ENCODE measurements at places on chromosomes 13 and 19. TPM values are rescaled to one million over a fixed set of nuclear protein-coding genes. Genes with fewer than 3 reads are reported as not detected.

GRCh38 chr19:8135946-8136618, 13.3 kb downstream of the FBN3 start:
- no peak for DNase-seq

GRCh38 chr19:10259162-10259905, 7.3 kb downstream of the MRPL4 start:
- peak; percentile 95 for DNase-seq

GRCh38 chr13:113742000-113742441, 17.0 kb upstream of the TMEM255B start:
- DNase-seq, result no peak

Gene URAD
- total RNA-seq, result not detected

Gene METTL21C
- total RNA-seq, result not detected

DNA sequence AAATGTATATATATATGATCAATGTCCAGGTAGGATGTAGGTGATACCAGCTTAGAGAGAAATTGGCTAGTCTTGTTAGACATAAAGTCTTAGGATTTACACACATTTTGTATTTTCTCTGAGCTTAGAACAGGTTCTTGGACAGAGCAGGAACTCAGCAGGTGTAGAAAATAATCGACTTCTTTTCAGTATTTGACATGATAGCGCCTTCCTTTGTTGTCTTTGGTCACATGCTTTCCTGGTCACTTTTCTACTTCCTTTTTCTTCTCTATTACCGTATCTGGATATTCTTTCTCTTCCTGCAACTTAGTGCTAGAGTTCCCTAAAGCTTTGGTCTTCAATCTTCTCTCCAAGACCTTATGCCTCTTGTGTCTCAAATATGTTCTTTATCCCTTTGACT, 107.4 kb downstream of the LRCH1 start:
- DNase-seq, result no peak

DNA sequence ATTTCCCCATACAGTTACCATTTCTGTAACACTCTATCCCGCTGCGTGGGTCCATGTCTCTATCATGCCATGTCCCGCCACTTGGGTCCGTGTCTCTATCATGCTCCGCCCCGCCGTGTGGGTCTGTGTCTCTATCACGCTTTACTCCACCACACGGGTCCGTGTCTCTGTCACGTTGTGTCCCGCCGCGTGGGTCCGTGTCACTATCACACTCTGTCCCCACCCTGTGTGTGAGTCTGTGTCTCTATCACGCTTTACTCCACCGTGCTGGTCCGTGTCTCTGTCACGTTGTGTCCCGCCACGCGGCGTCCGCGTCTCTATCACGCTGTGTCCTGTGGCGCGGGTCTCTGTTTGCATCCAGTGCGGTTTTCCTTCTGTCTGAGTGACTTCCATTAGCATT, 11.6 kb downstream of the ADPRHL1 start:
- no peak for DNase-seq

DNA sequence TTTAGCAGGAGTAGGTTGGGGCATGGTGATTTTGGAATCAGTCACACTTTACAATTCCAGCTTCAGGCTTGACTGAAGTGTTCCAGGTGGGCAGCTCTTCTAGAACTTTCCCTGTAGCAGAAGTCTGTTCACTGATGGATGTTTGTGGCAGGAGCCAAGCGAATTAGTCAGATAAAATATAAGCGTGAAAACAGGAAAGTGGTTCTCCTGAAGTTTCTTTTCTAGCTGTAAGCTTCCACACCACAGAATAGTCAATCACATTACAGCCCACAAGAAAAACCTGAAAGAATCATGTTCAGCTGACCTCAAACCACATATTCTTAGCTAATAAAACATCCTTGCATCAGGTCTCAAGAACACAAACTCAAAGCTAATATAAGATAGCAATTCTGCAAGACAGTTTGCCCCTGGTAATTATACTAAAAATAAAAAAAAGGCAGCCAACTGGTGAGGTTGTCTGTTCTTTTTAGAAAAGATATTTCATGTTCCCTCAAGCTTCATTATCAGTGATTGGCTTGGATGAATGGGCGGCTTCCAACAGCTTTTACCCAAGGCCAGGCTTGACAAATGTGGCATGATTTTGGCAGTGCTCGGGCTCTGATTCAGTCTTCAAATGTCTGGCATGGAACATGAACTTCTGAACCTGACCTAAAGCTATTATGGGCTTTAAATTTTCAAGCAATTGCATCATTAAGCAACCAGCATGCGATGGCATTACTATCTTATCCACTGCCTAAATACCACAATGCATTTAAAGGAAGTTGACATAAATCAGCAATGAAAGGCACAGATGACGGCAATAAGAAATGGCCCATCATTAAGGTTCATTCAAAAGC, 136.8 kb downstream of the DCLK1 start:
- no peak for DNase-seq

DNA sequence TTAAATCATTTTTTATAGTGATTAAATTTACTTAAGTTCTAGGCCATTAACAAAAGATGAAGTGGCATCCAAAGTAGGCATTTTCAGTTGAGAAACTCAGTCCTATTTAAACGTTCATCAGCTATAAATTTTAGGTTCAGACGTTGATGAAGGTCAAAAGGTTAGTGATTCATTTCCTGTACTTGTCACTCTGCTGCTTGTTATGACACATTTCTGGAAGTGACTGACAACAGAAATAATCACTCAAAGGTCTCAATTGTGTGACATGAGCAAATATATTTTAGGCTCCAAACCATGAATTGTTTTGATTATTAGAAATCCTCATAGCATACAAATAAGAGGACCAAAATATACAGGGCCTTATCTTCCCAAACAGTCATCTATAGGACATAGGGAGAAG, 10.3 kb upstream of the EDNRB start:
- DNase-seq, result no peak

DNA sequence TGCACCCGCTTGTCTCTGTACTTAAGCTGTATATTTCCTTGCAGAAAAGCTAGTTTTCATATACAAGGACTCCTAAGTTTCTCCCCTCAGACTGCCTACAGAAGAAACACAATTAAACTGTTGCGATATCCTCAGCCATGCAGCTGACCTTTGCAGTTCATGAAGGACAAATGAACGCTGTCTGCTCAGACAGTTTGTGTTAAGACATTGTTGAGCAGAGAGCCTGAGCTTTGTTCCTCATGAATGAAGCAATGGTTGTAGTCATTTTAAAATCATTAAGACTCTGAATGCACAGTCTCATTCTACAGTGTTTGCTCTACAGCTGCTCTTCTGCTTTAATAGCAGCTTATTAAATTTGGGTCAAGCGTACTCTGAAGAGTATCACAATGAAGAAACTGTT, 23.2 kb upstream of the MAB21L1 start:
- no peak for DNase-seq

DNA sequence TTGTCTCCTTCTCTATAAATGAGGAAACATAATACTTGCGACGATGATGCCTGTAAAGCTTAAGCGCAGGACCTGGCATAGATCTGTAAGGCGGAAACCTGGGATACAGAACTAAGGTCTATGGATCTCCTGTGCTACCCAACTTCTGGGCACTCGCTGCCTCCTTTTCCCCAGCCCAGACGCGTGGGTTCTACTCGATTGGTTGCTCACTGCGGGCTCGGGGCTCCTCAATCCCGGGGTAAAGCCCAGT, 615 bp upstream of the PSMC4 start:
- no peak for DNase-seq

Gene ZNF837
- total RNA-seq, result 4.4 TPM

Gene ZNF878
- 1.9 TPM for total RNA-seq

Gene JSRP1
- total RNA-seq, result not detected

DNA sequence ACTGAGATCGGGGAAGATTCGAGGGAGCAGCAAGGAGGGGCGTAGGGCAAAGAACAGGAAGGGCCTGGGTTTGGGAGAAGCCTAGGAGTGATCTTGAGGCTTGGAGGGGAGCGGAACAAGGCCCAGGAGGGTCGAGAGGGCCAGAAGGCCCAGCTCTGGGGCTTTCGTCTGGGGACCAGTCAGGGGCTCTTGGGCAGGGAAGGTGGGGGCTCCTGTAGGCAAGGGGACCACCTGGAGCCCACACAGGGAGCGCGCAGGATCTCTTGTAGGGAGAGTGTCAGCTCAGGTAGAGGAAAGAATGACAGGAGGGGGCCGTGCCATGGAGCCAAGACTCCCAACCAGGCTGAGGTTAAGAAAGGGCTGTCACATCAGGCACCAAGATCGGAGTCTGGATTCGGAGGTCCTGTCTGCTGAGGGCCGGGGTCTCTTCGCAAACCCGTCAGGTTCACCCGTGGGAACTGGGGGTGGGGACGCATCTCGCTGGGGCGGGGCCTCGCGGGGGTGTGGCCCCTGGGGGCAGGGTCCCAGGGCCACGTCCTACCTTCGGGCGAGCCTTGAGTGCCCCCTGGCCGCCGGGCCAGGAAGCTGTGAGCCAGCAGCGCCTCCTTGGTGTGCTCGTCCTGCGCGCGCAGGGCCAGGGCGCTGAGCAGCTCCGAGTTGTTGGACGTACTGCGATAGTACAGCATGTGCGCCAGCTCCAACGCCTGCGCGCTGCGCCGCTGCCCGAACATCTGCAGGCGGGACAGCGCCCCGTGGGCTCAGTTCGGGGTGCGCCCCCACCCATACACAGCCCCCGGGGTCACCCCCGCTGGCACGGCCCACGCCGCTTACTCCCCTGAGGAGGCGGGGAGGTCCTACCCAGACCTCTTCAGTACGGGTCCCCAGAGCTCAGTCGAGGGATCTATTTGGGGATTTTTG, 8.4 kb downstream of the EMP3 start:
- peak; percentile 71 for DNase-seq

GRCh38 chr13:31870511-31870910, 131.2 kb downstream of the RXFP2 start:
- no peak for DNase-seq

Gene COL5A3
- 11.5 TPM for total RNA-seq

- DNase-seq, result no peak
Observed at GRCh38 chr13:35557475-35557874, 81.0 kb upstream of the MAB21L1 start.

Gene ABCA7
- 29.8 TPM for total RNA-seq

Gene CEACAM19
- 3.5 TPM for total RNA-seq

GRCh38 chr13:37029617-37030016, 29.0 kb downstream of the EXOSC8 start:
- no peak for DNase-seq

Gene C19orf18
- total RNA-seq, result 1.5 TPM

- DNase-seq, result peak; percentile 89
Observed at GRCh38 chr19:12847159-12848139, 9.1 kb downstream of the MAST1 start.

GRCh38 chr19:11401808-11402543, 17.1 kb downstream of the RGL3 start:
- no peak for DNase-seq

DNA sequence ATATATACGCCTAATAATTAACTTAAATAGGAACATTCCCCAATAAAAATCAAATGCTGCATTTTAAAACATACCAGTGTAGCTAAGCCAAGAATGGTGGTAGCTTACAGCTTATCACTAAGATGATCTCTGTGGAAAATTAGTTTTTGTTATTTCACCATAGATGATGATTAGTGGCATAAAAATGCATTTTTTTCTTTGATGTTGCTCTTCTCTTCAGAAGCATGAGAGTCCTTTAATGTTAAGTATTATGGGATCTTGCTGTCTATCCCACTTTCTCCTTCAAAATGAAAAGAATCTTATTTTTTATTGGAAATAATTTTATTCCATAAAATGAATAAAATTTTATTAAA, 731.0 kb downstream of the SLITRK1 start:
- no peak for DNase-seq

Gene SYCN
- total RNA-seq, result not detected

DNA sequence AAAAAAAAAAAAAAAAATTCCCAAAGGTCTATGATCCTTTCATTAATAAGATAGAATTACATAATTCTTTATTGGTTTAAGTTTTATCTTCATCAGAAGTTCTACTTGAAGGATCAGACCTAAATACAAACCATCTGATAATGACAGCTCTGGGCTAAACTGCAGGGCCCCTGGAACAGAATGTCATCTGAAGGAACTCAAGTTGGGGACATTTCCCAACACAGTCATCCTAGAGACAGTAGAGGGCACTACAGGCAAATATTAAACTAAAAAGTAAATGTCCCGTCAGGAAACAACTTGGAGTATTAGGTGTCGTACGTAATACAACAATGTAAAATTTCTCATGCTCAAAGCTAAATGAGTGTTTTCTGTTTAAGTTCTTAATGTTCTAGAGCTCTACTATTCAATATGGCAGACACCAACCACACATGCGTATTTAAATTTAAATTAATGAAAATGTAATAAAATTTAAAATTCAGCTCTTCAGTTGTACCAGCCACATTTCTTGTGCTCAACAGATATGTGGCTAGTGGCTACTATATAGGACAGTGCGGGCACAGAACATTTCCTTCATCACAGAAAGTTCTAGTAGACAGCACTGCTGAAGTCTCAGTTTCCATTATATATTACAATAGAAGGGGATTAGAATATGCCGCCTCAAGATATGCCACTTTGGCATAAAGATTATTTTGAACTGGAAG, 21.8 kb upstream of the NAXD start:
- no peak for DNase-seq

DNA sequence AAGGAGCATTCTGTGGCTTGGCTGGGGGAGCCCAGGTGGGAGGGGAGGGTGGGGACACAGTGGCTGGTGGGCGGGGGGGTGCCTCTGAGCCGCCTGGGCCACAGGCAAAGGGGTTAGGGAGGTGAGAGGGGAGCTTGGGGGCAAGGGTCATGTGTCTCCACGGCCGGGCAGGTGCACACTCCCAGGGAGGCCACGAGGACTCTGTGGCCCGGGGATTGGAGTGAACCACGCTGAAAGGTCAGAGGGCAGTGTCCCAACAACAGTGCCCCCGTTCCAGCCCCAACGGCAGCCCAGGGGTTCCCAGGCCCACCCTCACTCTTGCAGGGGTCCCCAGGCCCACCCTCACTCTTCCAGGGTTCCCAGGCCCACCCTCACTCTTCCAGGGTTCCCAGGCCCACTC, 9.6 kb downstream of the C2CD4C start:
- no peak for DNase-seq

Gene KLK11
- total RNA-seq, result 116 TPM

DNA sequence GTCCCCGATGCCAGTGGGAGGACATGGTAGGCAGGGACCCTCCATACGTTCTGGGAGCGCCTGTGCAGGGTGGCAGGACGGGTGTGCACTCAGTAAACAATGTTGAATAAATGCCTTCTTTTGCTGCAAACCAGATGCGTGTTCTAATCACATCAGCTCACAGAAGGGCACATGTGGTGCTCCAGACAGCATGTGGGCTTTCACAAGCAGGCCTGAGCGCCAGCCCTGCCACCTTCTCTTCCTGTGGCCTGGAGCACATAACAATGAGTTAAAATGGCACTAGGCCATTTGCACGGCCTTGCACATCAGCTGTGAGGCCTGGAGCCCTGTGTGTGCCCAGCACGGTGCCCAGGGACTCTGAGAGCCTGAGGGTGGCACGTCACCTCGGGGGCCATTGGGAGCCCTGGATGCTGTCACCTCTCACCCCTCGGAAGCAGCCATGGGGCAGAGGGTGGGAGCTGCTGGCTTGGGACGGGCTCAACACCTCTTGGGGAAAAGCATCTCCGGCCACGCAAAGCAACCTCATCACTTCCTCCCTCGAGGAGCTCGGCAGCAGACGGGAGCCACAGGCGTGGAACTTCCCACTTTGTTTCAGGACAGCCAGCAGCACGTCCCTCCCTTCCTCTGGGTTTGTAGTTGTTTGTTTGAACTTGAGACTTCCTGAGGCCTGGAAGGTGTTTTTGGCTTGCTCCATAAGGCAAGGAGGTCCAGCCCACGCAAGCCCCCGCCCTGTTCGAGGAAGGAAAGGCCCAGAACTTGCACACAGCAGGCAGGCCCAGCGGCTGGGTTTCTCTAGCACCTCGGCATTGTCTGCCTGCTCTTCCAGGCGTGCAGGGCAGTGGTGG, 9.8 kb downstream of the MCF2L start:
- DNase-seq, result no peak

Measured in omental fat pad (tissue), 4 donors.